CD8-positive, alpha-beta memory T cell (primary cell): ENCODE measurements at places on chromosomes 12 and 14. TPM values are rescaled to one million over a fixed set of nuclear protein-coding genes. Genes with fewer than 3 reads are reported as not detected.

Gene PZP
- not detected for total RNA-seq

Gene GSKIP
- total RNA-seq, result 23.7 TPM

Gene ARID4A
- 20.4 TPM for total RNA-seq

DNA sequence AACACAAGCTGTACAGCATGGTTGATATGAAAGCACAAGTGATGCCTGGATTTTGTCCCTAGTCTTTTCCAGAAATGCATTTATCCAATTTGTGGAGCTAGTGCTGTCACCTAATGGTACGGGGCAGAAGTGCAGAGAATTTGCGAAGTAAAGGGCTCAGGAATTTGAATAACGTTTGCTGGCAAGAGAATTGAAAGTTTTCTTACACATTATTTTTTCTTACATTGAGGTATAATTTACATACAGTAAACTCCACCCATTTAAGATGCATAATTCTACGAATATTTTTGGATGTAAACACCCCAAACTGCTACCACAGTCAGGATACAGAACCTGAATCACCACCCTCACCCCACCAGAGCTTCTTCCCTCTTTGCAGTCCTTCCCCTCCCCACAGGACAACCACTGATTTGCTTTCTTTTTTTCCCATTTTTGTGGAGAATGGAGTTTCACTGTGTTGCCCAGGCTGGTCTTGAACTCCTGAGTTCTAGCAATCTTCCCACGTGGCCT, 3.5 kb downstream of the AICDA start:
- no peak for DNase-seq

DNA sequence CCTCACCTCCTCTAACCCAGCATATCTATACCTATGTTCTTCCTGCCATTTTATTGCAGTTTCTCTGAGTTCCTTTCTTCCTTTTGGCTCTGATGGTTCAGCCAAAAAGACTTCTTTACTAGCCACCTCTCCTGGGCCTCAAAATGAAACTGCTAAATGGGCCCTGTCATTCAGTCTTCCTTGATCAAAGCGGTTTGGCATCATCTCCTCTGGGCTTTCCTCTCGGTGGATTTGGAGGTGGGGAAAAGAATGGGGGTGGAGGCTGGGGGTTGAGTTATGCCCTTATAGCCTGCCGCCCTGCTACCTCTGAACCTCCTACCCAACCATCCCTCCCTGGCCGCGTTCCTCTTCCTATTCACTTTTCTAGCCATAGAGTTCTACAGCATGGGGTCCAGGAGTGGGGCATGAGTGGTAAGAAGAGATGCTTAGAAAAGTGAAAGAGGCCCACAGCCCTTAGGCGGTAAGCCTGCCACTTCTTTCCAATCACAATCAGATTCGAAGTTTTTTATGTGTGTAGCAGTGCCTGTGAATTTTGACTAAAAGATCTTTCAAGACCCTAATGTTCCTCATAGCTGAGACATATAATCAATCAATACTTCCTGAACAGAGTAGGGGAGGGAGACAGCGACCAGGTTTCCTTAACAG, 2.5 kb downstream of the AJUBA start:
- DNase-seq, result no peak
